ENCODE measurements at places on chromosomes 3 and 15.

- no peak for DNase-seq
Measured at GRCh38 chr3:181730316-181730715, 18.6 kb downstream of the SOX2 start.

GRCh38 chr3:194450341-194450740, 36.5 kb downstream of the ATP13A3 start:
- no peak for DNase-seq

DNA sequence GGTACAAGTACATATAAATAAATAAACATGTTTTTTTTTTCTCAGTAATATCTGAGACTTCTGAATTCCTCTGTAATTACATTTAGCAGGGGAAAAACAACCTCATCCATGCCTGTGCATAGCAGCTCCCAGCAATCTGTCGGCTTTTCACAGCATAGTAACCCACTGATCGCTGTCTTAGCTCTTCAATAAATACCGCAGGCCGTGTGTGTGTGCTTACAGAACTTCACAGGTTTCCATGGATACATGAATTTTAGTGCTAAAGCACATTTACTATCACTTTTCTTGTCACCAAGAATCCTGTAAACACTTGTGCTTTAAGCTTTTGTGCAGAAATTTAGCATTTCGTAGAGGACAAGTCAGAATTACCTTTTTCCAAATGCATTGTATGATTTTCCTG, 4.0 kb upstream of the PLAAT1 start:
- no peak for DNase-seq

DNA sequence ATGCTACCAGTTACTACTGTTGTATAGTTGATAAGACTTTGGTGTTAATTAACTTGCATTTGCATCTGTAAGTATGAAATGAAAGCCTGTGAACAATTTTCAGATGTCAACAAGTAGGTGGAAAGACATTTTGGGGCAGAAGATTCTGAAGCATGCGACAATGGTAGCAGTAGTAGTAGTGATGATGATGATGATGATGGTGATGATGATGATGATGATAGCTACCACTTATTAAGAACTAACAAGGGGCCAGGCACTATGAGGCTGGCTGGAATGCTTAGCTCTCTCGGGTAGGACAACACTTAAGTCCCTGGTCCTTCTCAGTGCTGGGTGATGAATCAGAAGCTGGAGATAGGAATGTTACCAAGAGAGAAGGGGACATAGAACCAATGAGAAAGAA, 333.4 kb upstream of the IL12A start:
- DNase-seq, result no peak

GRCh38 chr3:52015438-52016228, 19.9 kb upstream of the RPL29 start:
- no peak for DNase-seq

DNA sequence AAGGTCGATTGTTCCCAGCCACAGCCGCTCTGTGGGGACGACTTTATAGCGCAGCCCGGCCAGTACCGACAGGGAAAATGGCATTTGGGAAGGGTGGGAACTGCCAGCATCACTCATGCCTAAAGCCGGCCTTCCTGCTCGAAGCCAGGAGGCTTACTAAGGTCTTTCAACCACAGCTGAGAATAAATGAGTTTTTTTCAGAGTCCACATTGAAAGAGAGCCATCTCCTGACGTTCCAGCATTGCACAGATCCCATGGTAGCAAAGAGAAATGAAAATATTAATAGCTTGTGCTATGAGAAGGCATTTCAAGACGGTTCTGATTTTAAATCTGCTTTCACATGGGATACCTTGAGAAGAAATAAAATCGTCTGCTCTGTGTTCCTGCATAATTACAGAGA, 230.2 kb upstream of the IGF1R start:
- DNase-seq, result no peak

DNA sequence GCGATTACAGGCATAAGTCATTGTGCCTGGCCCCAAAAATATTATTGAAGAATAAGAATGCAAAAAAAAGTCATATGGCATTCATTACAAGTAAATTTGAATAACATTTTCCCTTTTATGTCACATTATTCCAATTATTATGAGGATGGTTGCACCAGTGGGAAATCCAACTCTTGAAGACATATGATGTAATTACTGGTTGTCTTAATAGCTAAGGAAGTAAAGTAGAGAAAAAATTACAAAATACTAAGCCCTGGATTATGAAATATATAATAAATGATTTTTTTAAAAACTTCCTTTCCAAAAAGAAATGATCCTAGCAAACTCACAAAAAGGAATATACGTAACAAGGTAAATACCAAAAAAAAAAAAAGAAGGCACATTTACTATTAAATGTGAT, 98.9 kb downstream of the FMN1 start:
- no peak for DNase-seq

DNA sequence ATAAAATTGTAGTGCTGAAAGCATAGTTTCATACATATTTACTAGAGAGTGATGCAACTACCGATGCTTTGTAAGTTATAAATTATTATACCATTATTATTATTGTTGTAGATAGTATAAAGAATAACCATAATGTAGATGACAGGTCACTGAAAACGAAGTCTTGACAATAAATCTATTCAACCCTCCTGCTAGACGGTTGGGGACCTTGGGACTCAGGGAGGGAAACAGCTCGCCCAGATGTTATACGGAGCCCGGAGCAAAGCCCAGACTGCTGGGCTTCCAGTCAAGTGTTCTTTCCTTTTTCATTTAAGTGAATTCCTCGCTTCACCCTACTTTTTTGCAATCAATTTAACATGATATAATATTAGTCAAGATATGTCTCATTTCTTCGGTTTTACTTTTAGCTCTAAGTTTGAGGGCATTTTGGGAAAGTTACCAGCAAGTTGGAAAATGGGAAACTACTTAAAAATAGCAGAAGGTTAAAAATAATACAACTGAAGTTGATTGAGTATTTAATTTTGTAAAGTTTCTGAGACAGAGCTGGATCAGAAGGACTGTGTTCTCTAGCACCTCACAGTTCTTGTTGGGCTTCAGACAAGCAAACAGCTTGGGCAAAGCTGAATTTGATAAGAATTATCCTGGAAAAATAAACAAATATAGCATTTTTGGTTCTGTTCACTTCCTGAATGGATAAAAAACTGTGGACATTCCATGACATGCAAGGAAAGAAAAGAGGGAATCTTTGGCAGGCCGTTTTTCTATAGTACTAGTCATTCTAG, 173.4 kb upstream of the TP63 start:
- DNase-seq, result no peak

GRCh38 chr3:183212096-183212495, 41.0 kb upstream of the B3GNT5 start:
- DNase-seq, result no peak

DNA sequence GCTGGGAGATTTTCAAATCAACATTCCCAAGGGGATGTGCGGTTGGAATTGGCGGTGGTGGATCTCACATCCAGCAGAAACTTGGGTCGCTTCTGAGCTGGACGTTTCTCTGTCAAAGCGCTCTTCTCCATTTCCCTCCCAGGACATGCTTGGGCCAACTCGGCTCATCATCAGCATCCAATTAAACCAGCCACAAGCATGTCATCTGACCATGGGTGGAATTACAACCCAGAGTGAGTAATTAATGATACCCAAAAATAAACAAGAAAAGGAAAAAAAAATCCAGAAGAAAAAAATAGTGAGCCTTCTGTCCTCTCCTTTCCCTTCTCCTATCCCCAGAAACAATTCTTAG, 111.2 kb downstream of the XXYLT1 start:
- peak; percentile 34 for DNase-seq

- DNase-seq, result no peak
Measured at GRCh38 chr3:124847051-124847450, 40.1 kb downstream of the ITGB5 start.

DNA sequence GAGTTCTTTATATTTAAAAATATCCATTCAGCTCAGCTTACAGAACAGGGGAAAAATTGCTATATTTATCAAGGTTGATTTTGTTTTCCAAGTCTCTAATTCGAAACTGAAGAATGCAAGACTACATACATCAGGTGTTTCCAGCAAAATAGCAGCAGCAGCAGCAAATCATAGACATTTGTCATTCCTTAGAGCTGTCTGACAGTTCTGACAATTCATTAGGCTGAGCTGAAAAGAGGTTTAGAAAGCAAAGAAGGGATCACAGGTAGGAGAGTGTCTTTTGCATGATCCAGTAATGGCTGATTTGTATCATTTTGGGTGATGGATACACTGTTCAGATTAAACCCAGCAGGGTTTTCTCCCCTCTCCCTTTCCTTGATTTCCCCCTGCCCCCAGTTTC, 545.7 kb downstream of the MCTP2 start:
- no peak for DNase-seq

GRCh38 chr3:77372634-77373346, 332.9 kb downstream of the ROBO2 start:
- DNase-seq, result no peak

DNA sequence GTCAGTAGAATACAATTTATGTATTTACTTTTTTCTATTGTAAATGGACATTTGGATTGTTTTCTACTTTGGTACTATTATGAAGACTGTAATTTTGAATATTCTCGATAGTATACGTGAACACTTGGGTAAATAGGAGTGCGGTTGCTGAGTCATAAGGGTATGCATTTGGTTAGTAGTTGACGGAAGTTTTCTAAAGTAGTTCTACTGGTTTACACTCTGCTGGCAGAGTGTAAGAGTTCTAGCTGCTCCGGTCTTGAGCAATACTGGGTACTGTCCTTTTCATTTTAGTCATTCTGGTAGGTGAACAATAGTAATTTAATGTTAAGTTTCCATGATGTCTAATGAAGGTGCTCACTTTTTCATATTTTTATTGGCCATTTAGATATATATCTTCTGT, 70.0 kb downstream of the MEF2A start:
- DNase-seq, result no peak

DNA sequence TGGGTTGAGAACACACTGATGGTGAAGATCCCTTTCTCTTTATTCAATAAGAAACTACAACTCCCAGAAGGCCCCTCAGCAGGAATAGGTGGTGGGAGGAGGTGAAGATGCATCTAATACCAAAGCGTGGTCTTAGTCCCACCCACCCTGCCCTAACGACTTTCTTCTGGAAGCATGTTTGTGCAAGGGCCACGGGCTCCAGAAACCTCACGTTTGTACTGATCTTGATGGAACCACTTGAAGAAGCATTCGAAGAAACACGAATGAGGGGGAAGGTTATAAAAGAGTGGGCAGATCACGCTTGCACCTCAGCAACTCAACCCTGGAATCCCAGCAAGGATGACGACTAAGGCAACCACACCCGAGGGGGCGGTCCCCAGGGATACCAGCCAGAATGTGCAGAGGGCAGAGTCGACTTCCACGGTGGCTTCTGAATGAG, 10.6 kb upstream of the SLC25A36 start:
- no peak for DNase-seq
